NCI-H2171 (cell line): ENCODE measurements at places on chromosomes 12 and 14.

- DNase-seq, result no peak
Measured at GRCh38 chr12:57837864-57838562, 8.5 kb downstream of the CTDSP2 start.

DNA sequence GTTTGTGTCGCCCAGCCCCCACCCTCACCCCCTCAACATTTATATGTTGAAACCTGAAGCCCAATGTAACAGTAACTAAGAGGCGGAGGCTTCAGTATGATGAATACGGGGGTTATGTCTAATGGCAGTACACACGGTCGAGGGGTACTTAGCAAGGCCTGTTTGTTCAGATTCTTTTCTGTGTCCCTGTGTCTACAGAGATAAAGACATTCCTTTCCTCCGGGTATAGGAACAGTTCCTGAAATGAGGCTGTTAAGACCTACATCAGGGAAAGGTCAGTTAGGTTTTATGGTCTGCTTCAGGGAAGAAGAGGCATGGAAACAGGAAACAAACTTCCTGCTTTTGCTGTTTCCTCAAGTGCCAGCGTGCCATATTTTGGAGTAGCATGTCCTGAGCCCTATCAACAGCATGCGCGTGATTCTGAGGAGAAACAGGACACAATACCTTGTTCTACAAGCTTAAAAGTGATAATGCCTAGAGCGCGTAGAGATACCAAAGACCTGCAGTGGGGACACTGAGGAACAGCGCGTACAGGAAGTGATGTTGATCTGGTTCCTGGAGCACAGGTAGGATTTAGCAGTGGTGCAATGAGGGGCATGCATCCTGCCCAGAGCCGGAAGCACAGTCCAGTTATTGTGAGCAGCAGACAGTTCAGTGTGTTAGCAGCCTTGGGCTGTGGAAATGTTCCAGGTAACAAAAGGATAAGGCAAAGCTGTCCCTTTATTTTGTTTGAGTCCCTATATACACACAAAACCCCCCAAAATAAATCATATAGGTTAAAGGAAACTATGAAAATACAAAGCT lies 47.2 kb downstream of the FGD4 start:
- DNase-seq, result no peak

DNA sequence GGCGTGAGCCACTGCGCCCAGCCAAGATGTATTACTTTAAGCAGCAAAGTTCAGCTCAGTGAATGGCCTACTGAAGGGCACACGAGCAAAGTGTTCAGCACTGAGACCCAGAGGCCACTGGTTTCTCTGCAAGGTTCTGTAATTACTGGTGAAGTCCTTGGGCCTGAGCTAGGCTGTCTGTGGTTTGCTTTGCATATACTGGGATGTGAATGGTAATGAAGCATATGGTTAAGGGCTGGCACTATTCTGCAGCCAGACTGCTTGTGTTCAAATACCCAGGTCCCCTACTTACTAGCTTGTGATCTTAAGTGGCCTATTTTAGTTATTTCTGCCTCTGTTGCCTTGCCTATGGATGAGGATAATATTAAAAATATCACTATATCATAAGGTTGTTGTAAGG lies 72.0 kb downstream of the LLPH start:
- no peak for DNase-seq

DNA sequence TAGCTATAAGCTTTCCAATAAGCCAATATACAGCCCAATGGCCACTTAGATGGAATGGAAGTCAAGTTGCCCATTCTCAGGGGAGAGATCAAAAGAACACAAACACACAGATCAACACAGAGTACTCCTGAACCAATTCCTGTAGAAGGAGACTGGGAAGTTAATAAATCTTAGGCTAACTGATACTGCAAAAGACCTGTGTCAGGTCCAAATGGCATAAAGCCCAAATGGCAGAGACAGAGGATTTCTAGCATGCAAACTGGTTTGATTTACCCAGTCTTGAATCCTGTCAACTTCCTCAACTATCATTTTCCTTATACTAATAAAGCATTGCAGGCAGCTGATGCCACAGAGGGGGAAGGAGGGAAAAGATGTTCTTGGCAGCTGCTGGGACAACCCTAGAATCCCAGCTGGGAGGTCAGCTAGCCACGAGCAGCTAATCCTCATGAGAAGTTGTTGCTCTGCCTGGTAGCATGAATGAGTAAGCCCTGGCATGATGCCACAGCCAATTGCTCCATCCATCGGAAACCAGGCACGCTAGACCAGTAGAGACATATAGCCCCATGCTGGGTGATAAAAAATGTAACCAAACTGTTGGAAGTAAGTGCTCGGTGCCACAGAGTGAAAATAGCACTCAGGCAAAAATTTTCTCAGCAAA lies 26.2 kb downstream of the ANG start:
- DNase-seq, result no peak

GRCh38 chr14:77092676-77093075 lies 5.4 kb upstream of the CIPC start:
- no peak for DNase-seq

DNA sequence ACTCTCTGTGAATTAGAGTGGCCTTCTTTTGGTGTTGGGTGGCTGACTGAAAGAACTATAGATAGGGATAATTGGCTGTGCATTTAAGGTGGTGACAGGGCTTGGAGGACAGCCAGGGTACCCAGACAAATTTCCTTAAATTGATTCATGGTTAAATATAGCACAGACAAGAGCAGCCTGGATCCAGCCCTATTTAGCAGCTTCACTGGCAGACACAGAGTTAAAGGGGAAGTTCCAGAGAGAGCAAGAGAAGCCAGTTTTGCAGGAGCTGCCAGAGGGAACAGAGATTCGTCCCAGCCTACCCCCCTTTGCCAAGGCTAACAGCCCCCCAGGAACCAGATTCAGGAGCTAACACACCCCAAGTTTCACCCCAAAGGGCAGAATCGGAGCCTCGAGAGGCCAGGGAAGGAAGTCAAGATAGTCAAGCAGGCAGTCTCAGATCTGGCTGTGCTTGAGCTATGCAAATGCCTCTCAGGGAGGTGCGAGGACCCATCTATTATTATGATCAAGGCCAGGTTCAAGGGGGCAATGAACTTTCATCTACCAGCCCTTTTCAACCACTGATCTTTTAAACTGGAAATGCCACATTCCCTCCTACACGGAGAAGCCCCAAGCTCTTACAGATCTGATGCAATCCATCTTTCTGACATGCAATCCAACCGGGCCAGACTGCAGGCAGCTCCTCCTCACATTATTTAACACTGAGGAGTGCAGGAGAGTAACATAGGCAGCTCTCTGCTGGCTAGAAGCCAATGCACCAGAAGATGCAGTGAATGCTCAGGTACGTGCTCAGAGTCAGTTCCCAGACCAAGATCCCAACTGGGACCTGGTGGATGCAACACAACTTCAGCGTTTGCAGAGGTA lies 58.2 kb downstream of the DHRS2 start:
- no peak for DNase-seq

GRCh38 chr12:92756898-92757596 lies 54.3 kb downstream of the PLEKHG7 start:
- no peak for DNase-seq

DNA sequence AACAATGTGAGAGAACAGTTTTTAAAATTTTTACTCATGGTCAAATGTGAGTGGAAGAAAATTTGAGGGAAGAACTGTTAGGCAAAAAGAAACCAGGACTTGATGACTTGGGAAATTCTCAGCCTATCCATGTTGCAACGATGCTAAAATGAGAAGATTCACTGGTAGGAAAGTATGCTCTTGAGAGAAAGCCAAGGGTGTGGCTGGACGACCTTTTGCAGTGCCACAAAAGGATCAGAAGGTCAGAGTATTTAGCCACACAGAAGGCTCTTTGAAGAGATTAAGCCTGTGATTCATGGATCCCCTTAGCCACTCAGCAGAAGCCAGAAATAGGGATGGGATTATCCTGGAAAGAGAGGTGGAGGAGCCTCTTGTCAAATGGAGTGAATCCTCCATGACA lies 336.8 kb downstream of the LRIG3 start:
- DNase-seq, result no peak

DNA sequence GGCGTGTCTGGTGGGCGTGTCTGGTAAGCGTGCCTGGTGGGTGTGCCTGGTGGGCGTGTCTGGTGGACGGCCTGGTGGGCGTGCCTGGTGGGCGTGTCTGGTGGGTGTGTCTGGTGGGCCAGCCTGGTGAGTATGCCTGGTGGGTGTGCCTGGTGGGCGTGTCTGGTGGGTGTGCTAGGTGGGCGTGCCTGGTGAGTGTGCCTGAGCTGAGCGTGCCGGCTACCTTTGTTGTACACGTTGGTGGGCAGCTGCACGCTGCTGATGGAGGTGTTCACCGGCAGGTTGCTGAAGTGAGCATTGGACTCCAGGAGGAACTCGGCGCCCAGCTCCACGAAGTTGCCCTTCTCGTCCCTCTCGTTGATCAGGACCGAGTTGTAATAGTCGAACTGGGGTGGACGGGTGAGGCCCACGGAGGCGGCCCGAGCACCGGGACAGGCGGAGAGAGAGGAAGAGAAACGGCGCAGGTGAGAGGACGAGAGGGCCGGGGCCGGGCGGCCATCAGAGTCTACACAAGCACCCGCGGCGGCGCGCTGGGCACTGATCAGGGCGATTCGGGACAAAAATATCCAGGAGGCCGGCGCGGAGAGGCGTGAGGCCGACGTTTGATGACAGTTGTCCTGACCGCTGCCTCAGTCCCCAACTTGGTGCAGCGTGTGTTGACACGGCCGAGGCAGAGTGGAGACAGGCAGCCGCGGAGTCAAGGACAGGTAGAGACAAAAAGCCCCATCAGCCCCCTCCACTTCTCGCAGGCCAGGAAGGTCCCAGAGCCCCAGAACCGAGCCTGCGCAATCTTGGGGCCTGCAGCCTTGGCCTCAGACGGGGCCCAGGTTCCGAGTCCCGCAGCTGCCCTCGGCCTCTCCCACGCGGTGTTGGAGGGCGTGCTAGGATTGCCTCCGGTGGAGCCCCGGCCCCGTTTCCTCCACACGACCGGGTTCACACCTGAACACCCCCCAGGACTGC lies 10.5 kb downstream of the CACNA2D4 start:
- DNase-seq, result no peak

- DNase-seq, result no peak
Measured at GRCh38 chr14:89415159-89415558, 1.9 kb downstream of the FOXN3 start.

GRCh38 chr14:21704338-21704737 lies 30.7 kb upstream of the OR4E1 start:
- DNase-seq, result no peak

DNA sequence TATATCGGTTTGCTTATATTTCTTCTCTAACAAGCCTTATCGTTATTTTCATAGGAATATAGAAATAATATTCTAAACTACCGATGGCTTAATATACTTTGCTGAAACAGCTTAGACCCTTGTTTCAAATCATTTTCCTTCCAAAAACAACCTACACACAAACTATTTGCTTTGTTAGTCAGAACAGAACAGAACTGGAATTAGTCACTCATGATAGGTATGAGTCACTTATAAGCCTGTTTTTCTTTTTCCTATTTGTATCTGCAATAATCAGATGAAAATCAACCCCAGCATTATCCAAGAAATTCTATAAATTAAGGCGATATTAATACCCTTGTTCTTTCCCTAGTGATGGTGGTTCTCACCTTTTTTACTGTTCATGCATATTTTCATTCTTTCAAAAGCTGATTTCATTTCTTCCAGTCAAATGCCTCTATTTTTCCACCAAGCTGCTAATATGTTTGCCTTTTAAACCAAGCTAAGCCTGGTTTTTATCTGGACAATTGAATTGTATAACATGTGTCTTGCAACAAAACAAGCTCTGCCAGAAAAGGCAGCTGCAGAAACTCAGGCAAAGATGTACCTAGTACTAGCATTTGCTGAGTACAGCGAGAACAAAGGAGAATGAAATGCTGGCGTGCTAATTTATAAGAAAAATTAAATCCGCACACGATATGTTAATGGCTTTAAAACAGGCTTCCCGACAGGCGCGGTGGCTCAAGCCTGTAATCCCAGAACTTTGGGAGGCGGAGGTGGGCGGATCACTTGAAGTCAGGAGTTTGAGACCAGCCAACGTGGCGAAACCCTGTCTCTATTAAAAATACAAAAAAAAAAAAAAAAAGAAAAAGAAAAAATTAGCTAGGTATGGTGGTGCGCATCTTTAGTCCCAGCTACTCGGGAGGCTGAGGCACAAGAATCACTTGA lies 1418.2 kb downstream of the AACS start:
- no peak for DNase-seq

DNA sequence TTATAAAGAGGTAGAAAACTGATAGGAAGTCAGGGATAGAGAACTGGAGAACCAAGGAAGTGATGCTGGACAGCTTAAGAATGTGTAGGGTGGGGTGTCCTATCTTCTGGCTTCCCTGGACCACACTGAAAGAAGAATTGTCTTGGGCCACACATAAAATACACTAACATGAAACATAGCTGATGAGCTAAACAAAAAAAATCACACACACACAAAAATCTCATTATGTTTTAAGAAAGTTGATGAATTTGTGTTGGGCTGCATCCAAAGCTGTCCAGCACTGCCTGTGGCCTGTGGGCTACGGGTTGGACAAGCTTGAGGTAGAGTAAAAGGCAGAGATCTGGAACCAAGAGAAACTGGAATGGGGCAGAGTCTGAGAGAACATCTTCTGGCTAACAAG lies 7.4 kb downstream of the GLT8D2 start:
- DNase-seq, result no peak

DNA sequence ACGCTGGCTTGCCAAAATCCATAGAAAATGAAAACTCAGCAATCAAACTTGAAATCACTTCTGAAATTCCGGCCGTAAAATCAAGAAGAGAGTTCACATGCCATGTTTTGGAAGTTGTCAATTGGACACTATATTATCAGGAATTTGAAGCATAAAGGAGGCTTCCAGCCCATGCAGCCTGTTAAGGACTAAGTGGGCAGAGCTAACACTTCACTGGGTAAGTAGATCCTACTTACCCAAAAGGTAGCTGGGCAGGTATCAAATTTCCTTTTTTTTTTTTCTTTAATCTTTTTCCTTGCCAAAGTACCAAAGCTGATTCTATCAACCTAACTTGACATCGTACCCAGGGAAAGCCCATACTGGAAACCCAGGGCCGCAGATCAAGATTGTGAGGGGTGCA lies 71.5 kb upstream of the ARHGAP5 start:
- DNase-seq, result no peak

DNA sequence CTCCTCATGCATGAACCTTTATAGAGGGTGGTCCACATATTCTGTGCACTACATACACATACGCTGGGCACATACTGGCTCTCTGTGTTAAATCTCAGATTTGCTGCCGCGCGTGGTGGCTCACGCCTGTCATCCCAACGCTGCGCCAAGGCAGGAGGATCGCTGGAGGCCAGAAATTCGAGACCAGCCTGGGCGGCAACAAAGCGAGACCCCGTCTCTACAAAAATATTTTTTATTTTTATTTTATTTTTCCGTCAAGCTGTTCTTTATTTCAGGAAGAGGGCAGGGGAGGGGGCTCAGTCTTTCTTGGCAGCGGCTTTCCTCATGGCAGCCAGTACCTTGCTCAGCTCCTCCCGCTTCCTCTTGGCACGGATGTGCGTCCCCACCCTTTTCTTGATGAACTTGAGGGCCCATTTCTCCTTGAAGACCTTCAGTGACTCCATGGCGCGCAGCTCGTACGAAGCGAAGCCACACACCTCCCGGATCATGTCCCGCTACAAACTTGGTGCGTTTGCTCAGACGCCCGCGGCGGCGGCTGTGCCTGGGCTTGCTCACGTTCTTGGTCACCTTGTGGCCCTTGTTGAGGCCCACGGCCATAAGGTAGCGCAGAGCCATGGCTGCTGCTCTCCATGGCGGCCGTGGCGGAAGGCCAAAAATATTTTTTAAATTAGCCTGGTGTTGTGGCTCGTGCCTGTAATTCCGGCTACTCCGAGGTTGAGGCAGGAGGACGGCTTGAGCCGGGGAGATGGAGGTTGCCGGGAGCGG lies 3.2 kb downstream of the DCAF4 start:
- no peak for DNase-seq
